Glomerular endothelial cell (primary cell): ENCODE measurements at places on chromosomes 7 and 10. TPM values are rescaled to one million over a fixed set of nuclear protein-coding genes. Genes with fewer than 3 reads are reported as not detected.

The PLAC9 gene
- 0.93 TPM in 1 of 2 replicates, not detected in the other for total RNA-seq

The TAS2R39 gene
- total RNA-seq, result not detected in 2 replicates

The EDRF1 gene
- 11.9 and 13.0 TPM in 2 replicates for total RNA-seq

The TAF5 gene
- total RNA-seq, result 2.7 and 2.8 TPM in 2 replicates

The SFRP5 gene
- total RNA-seq, result not detected in 2 replicates

The KAZALD1 gene
- total RNA-seq, result 0.12 TPM in 1 of 2 replicates, not detected in the other

The ETV1 gene
- 6.5 and 15.2 TPM in 2 replicates for total RNA-seq

The CYP26C1 gene
- 0.05 and 1.1 TPM in 2 replicates for total RNA-seq

The CYP3A5 gene
- total RNA-seq, result 0.10 TPM in 1 of 2 replicates, not detected in the other

The VAX1 gene
- total RNA-seq, result not detected in 2 replicates

The PAPOLB gene
- not detected in 2 replicates for total RNA-seq

The ZNF503 gene
- 12.4 and 14.8 TPM in 2 replicates for total RNA-seq

The NRG3 gene
- 6.6 and 8.9 TPM in 2 replicates for total RNA-seq

The PTF1A gene
- not detected in 2 replicates for total RNA-seq

The PLCE1 gene
- total RNA-seq, result 0.19 and 0.29 TPM in 2 replicates

The LIPJ gene
- total RNA-seq, result not detected in 2 replicates

The C10orf71 gene
- not detected in 2 replicates for total RNA-seq

The COX19 gene
- total RNA-seq, result 5.1 and 9.5 TPM in 2 replicates

The AGFG2 gene
- 29.2 and 37.3 TPM in 2 replicates for total RNA-seq

The C10orf62 gene
- not detected in 2 replicates for total RNA-seq

The AKR1C3 gene
- 0.63 and 3.6 TPM in 2 replicates for total RNA-seq

The TDRD1 gene
- 0.06 TPM in 1 of 2 replicates, not detected in the other for total RNA-seq

The GNGT1 gene
- total RNA-seq, result not detected in 2 replicates

The ASB10 gene
- not detected in 2 replicates for total RNA-seq

The GALNT17 gene
- not detected in 2 replicates for total RNA-seq

The PRKG1 gene
- total RNA-seq, result 1.6 and 4.9 TPM in 2 replicates

The RNF133 gene
- total RNA-seq, result 0.70 TPM in 1 of 2 replicates, not detected in the other

The HOXA3 gene
- total RNA-seq, result 5.5 and 6.1 TPM in 2 replicates

The LRIT1 gene
- not detected in 2 replicates for total RNA-seq

The JAKMIP3 gene
- 0.05 and 0.12 TPM in 2 replicates for total RNA-seq

The AOC1 gene
- total RNA-seq, result not detected in 2 replicates

The AMZ1 gene
- 0.05 and 0.47 TPM in 2 replicates for total RNA-seq

The NPSR1 gene
- total RNA-seq, result not detected in 2 replicates

The CD36 gene
- 1.9 and 3.5 TPM in 2 replicates for total RNA-seq

The C10orf67 gene
- total RNA-seq, result not detected in 2 replicates

The GIMAP4 gene
- total RNA-seq, result 83.5 and 97.6 TPM in 2 replicates

The NUTM2D gene
- 3.0 and 3.9 TPM in 2 replicates for total RNA-seq

The PSD gene
- 0.15 and 0.35 TPM in 2 replicates for total RNA-seq

The C7orf57 gene
- 0.64 TPM in 1 of 2 replicates, not detected in the other for total RNA-seq

The SPDYE16 gene
- 0.24 TPM in 1 of 2 replicates, not detected in the other for total RNA-seq

The PRPF18 gene
- 16.8 and 18.4 TPM in 2 replicates for total RNA-seq

The NCF1 gene
- total RNA-seq, result 0.73 TPM in 1 of 2 replicates, not detected in the other
